NCI-H2171 treated with DMSO at 0.1 percent for 48 hours (cell line): ENCODE measurements at places on chromosomes 16 and 17.

GRCh38 chr16:53111078-53111791, 56.4 kb downstream of the CHD9 start:
- DNase-seq, result no peak

- no peak for DNase-seq
These were observed 62.3 kb downstream of the WSB1 start for GRCh38 chr17:27356091-27356705.

- DNase-seq, result no peak
These were observed 185.5 kb downstream of the NTN1 start for GRCh38 chr17:9206741-9207332.

DNA sequence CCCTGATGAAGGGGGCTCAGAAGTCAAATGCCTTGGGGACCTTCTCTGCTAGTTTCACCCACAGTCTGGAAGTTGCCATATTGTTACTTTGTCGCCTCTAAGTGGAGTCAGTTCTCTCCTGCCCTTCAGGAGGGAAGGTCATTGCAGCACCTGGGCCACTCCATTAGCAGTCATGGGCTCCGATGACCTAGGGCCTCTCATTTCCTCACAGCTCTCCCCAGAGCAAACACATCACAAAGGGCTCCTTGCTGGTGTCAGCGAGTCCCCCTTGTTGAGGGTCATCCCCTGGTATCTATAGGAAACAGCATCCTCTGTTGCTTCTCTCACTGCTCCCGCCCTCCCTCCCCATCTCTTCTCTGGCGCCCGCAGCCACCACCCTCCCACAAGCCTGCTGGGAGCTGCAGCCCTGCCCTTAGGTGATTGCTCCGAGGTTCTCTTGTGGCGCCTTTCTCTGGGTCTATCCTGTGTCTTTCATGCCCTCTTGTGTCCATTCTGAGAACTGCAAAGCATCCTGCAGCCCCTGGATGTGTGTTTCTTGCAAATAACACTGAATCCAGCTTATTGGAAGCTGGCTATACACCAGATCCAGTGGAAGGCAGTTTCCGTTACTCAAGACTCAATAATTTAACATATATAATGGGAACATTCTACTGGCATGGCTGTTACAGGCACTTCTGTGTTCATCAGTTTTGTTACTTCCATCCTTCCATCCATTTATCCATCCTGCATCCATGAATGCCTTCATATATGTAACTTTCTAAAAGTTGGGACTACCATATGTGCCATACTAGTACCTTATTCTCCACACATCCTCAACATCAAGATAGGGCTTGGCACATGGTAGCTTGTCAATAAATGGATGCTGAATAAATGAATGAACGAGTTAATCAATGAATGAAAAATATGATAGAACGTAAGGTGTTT, 21.2 kb downstream of the PDILT start:
- peak; percentile 74 for DNase-seq

DNA sequence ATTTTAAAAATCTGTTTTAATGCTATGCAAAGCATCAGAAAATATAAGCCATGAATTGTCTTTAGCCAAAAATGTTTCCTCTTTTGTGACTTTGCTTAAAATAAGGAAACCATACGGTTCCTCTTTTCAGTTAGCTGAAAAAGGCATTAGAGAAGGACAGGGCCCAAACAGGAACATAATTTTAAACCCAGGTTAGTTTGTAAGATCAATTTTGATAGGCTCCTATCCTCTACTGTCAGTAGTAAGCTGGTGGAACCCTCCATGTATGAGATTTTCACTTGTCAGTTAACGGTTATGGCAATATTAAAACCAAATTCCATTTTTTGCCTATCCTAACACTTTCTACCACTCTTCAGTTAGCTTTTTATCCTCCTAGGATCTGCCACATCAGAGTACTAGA, 4.3 kb downstream of the EVI2B start:
- DNase-seq, result no peak

- DNase-seq, result no peak
These were observed 6.7 kb downstream of the UBTF start for GRCh38 chr17:44212507-44213402.

- peak; percentile 79 for DNase-seq
These were observed 69.3 kb downstream of the FTO start for GRCh38 chr16:53773150-53773846.

DNA sequence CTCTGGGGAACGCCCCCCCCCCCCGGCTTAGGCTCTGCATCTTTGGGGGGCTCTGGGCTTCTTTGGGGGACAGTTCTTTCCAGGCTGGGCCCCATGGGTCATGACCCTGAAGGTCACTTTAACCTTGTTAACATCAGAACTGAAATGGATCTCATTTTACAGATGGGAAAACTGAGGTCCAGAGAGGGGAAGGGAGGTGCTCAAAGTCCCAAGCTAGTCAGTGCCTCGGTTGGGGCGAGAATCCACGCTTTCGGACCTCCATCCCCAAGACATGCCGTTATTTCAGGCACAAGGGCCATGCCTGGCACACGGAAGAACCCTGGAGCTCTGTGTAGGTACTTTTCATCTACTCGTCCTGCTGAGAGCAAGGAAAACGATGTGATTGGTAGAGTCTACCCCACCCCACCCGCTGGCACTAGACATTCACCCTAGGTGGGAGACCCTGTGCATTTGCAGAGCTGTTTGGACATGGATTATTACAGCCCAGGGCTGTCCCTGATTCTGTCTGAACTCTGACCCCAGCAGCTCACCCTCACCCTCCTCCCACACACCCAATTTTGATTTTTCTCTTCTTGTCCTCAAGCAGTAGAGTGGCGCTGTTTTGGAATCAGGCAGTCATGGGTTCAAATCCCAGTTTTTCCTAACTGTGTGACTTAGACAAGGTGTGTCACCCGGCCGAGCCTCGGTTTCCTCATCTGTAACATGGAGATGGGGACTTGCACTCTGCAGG, 155.1 kb upstream of the CDC42EP4 start:
- DNase-seq, result no peak

DNA sequence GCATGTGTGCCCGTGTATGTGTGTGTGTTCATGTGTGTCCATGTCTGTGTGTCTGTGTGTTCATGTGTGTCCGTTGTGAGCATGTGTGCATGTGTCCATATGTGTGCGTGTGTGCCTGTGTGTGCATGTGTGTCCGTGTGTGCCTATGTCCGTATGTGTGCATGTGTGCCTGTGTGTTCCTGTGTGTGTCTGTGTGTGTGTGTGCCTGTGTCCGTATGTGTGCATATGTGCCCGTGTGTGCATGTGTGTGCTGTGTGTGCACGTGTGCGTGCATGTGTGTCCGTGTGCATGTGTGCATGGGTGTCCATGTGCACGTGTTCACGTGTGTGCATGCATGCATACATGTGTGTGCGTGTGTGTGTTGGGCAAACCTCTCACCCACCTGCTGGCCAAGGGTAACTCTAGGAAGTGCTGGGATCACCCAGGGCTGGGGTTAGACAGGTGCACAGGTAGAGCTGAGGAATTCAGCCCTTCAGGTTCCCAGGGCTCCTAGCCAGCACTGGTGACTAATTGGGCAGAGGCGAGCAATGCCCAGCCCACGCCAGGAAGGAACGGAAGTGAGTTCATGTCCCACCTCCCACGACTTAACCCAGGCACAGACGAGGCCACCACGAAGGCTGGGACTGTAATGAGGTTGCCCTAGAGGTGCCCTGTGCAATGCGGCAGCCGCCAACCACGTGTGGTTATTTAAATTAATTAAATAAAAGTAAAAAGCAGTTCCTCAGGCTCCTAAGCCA, 8.2 kb upstream of the CSNK1D start:
- DNase-seq, result no peak

- DNase-seq, result no peak
These were observed 133.8 kb upstream of the CCL2 start for GRCh38 chr17:34121311-34121710.

DNA sequence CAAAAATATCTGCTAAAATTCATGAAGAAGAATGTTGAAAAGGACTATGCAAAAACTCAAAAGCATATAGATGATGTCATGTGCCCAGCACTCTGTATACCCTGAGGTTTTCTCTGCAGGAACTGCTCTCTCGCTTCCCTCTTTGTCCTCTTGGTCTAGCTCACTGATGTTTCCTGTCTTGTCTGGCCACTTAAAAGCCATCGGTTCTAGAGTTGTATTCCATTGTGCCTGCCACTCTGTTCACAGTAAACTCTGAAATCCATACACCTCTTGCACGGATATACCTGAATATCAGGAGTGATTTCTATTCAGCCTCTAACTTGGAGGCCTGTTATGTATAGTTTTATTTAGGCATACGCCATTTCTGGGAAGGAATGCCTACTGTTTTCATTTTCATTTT, 101.0 kb upstream of the CNTNAP4 start:
- DNase-seq, result no peak

DNA sequence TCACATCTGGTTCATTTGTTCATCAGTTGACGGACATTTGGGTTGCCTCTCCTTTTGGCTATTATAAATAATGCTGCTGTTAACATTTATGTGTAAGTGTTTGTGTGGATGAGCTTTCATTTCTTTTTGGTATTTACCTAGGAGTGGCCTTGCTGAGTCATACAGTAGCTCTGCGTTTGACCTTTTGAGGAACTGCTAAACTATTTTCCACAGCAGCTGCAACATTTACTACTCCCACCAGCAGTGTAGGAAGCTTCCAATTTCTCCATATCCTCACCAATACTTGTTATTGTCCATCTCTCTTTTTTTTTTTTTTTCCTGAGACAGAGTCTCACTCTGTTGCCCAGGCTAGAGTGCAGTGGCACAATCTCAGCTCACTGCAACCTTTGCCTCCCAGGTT, 20.7 kb upstream of the PLCG2 start:
- no peak for DNase-seq

GRCh38 chr16:896261-897199, 74.3 kb downstream of the LMF1 start:
- DNase-seq, result no peak

GRCh38 chr17:55735731-55736405, 13.2 kb upstream of the TMEM100 start:
- DNase-seq, result peak; percentile 44

- DNase-seq, result no peak
These were observed 10.4 kb downstream of the EMC6 start for GRCh38 chr17:3678821-3679530.

DNA sequence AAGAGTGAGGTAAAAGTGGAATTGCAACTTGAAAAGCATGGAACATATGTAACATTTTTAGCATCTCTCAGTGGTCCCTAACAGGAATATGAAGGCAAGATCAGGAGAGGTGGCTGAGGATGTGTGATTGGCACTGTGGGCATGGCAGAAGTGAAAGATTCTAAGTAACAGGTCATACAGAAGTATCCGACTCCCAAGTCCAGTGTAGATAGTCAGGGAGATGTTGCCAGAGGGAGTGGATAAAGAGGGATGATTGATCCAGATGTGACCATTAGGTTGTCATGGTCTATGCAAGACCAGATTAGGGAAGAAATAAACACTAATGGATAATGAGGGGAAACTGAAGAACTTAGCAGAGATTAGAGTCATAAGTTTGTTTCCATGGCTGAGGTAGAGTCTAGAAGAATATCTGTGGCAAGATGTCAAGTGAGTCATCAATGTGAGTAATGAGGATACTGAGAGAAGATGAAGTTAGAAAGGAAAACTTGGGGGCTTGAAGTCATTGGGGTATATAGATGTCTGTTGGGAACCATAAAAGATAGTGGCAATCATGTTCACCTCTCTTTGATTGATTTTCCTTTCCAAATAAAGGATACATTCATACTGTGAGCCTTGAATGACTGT, 23.9 kb upstream of the CAPNS2 start:
- no peak for DNase-seq

DNA sequence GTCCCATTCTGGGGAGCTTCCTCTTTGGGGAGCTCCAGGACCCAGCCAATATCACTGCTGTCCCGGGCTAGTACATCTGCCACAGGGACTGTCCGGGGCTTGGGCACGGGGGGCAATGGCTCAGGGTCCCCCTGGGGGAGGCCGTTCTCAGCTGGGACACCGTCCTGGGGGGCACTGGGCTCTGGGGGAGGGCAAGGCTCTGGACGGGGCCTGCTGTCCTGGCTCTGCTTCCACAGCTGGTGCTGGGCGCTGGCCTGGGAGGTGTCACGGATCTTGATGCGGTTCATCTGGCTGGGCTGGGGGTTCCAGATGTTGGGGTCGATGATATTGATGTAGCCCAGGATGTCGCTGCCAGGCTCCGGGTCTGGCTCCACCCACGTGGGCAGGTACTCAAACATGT, 26.1 kb downstream of the SLC5A10 start:
- no peak for DNase-seq

- no peak for DNase-seq
These were observed 17.6 kb upstream of the SP2 start for GRCh38 chr17:47878203-47879027.

DNA sequence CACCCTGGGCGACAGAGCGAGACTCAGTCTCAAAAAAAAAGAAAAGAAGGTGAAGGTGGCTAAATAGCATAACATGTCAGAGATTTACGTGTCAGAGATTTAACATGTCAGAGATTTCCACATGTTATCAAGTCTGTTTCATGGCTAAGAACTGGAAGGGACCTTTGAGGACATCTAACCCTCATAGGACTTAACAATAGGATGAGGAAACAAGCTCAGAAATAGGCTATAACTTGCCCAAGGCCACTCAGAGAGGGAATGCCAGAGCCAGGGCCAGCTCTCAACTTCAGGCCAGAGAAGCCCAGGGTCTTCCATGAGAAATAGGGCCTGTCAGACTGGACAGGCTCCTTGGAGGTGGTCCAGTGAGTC, 26.8 kb upstream of the ZNF629 start:
- DNase-seq, result no peak

DNA sequence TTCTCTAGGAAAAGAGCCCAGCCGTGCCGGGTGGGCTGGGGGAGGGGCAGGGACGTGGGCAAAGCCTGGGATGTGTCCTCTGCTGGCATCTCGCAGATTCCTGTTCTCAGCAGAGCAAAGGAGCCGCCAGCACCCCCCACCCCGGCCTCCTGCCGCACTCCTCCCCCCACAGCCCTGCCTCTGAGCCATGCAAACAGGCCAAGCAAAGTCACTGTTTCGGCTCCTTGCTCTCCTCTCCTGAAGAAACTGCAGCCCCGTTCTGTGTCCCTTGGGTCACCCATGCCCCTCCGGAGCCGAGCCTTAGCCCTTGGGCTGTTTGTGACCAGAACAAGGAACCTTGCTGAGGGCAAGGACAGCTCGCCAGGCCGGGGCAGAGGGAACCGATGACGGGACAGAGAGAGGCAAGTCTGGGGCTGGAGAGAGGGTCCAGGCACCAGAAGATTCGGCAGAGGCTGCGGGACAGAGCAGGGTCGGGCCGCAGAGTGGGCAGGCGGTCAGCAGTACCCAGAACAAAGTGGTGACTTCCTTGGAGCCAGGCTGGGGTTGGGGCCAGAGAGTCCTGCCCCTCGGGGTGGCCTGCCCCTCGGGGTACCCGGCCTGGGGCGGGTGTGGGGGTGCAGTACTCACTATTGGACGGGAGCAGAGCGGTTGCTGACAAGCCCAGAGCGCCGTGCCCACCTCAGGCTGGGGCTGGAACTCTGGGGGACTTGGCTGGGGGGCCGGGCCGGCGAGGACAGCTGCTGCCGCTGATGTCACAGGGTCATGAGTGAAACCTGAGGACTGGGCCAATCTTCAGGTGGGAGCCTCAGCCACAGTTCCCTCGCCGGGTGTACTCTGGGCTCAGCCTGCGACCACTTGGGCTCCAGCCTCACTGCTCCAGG, 9.2 kb upstream of the PRR29 start:
- DNase-seq, result no peak
